ENCODE measurements at places on chromosomes 1 and 21.

DNA sequence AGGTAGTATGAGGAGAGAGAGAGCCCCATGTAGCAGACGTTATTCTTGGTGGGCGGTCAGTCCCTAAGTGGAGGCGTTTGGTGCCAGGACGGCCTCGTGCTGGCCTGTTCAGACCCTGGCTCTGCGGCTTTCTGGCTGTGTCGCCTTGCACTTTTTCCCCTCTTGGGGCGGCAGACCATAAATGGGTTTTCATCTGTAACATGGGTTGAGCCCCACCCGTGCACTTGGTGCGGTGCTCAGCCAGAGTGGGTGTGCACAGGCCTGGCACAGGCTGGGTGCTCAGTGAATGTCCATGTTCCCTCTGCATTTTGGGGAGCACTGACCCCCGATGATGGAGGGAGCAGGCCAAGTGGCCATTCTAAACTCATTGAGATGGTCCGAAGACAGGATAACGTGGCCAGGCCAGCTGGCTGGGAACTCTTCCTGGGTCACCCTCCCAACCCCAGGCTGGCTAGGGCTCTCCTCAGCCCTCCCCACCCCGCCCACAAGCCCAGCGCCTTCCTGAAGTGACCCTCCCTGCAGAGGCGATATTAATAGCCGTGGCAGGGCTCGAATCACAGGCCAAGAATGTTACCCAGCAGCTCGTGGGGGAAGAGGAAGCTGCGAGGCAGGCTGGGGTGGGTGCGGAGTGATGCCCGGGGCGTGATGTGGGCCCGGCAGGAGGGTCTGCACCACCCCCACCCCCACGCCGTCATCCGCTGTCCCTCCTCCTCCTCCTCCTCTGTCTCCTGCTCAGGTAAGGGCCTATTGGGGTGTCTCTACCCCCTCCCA, 78.5 kb downstream of the ARHGEF10L start:
- no peak for DNase-seq

DNA sequence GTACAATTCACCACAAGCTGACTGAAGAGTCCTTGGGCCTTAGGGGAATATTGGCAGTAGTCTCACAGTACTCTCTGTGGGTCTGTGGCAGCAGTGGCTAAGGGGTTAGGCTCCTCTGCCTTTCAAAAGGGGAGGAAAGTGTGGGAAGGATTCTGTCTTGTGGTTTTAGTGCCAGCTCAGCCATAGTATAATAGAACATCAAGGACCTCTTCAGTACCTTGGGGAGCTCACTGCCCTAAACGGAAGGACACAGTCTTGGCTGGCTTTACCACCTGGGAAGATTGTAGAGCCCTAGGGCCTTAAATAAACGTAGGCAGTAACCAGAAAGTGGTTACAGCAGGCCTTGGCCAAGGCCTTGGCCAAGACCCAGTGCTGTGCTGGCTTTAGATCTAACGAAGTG, 265.7 kb downstream of the COL11A1 start:
- no peak for DNase-seq

- DNase-seq = no peak
Observed at GRCh38 chr1:93593854-93594602, 87.6 kb downstream of the BCAR3 start.

DNA sequence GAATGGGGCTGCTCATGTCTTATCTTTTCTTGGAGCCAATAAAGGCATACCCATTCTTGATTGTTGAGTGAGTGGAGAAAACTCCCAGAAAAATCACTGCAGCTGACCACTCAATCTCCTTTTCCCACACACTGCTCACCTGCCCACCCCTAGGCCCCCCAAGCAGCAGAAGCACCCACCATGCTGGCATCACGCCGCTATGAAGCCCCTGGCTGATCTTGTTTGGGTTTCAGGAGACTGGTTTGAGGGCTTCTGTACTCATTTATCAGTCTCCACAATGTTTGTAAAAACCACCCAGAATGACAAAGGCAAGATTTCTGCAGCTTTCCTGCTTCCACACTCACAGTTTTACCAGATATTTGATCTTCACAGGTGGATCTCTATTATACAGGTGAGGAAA, 33.5 kb upstream of the ATP2B4 start:
- no peak for DNase-seq

DNA sequence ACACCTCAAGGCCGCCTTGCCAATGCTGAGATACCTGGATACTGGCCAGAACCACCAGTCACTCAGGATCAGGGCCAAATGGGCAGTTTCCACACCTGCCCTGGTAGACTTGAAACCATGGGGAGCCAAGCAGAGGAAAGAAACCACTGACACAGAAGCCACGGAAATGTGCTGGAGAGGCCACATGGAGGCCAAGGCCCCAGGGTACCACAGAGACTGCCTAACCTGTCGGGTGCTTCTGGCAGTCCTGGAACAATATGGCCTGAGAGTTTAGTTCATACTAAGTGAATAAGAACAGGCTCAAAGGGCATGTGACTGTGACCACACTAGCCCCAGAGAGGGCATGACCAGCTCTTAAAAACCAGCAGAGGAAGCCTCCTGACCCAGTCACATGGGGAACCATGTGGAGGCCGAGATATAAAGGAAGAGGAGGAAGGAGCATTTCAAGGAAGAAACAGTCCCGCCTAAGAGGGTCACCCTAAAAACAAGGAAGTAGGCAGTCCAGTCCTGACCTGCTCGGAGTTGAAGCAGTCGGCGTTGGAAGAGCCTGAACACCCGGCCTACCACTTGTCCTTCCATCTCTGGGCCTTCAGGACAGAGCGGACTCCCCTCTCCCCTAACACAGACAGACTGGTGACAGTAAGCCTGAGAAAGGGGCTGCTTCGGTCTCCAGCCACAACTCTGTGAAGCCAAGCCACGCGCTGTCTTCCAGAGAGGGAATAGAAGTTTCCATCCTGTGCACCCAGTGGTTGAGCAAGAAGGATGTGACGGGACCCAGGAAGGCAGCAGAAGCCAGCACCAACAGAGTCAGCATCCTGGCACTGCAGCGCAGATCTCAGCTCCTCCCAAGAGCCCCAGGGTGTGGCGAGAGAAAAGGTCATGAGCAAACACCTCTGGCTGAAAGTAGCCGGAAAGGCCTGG, at the start of gene DENND2D:
Gene DENND2D, minus strand, starts transcription at position 766 of the 921 bp plus-strand sequence. Its CDS starts 187 bp downstream, at position 579.
- DNase-seq = peak; percentile 61

GRCh38 chr1:15211424-15211823, 35.6 kb upstream of the FHAD1 start:
- no peak for DNase-seq

DNA sequence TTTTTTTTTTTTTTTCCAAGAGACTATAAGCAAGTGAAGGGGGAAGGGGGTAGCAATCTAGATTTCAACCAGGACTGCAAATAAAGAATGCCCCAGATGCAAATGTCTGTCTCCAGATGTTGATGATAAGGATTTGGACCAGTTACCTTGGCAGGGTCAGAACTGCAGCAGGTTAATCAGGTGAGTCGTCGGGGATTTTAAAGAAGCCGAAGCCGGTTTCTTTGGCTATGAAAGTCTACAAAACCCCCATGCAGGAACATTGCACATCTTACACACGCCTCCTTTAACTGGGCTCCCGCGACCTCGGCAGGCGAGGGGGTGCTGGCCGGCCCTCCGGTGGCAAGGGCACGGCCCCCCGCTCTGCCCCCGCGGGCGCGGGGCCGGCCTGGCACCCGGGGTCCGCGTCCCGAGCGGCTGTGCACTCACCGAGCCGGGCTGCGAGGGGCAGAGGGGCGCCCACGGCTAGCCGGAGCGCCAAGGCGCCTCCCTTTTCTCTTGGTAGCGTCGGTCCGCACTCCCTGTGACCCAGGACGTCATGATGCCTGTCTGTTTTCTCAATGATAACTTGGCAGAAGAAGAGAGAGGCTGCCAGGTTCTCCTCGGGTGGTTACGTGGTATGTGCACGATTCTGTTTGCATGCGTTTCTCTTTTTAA, 366.3 kb upstream of the ESRRG start:
- no peak for DNase-seq

GRCh38 chr1:205353612-205354011, 3.1 kb downstream of the KLHDC8A start:
- DNase-seq = no peak

- no peak for DNase-seq
Observed at GRCh38 chr1:240401731-240402130, 210.2 kb downstream of the GREM2 start.

- no peak for DNase-seq
Observed at GRCh38 chr1:48026701-48027532, 29.7 kb upstream of the TRABD2B start.

DNA sequence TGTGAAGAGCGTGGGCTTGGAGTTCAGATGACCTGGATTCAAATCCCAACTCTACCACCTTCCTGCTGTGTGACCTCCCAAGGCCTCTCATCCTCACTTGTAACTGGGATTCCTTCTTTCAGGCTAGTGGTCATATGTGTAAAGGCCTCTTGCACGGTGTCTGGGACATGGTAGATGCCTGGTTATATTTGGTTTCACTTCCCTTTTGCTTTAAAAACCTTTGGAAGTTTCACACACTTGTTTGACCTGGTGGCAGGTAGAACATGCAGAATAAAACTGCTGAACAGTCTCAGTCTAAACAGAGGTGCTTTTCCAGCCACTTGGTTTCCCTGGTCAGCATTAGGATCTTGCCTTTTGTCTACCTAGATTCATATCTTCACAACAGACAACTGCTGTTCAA, 37.0 kb upstream of the RCAN3 start:
- DNase-seq = no peak

DNA sequence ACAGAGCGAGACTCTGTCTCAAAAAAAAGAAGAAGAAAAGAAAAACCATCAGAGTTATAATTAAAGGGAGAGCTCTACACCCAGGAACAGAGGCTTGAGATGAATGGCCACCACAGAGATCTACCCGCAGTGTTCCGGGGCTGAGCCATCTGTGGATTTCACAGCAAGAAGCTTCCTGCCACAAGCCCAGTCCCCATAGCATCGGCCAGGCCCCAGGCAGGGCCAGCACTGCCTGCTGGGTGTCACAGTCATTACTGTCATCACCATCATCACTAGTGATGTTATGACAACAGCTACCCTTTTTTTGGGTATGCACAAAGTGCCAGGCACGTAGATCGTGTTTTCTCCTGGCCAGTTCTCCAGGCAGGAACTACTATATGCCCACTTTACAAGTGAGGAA, 111.6 kb upstream of the VAMP3 start:
- no peak for DNase-seq

- DNase-seq = no peak
Observed at GRCh38 chr1:174982971-174983689, 16.6 kb upstream of the CACYBP start.

DNA sequence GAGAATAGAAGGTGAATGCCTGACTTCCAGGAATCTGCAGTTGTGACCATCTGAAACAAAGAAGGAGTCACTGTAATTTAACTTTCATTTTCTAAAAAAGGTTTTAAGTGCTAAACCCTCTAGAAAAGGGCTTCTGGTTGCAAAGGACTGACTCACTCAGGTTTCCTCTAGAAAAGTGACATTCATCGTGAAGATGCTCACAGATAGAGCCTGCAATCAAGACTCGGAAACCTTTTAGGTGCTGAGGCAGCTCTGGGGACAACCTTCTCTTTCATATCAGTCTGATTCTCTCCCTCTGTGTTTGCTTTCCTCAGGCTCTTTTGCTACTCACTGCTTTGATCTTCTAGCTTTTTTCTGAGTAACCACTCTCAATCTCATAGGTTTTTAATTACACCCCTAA, 8.2 kb downstream of the BCL9 start:
- DNase-seq = peak; percentile 17

DNA sequence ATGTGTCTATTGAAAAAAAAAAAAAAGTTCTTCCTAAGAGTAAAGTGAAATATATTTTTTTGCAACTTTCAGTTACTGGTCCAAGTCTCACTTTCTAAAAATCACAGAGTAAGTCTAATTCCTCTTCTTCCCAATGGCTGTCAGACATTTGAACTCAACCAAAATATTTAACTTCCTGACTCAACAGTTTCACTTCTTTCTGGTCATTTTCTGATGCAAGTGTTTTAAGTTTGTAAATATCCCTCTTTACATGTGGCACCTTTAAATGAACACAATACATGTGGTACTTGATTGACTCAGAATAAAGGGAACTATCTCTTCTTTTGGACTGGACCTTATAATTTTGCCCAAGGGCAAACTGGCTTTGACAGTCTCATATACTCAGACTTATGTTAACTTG, 76.7 kb downstream of the ASH1L start:
- DNase-seq = no peak

- no peak for DNase-seq
Observed at GRCh38 chr1:110565565-110565964, 40.6 kb downstream of the KCNA2 start.

GRCh38 chr1:47388891-47389238, 27.2 kb upstream of the FOXE3 start:
- peak; percentile 36 for DNase-seq

DNA sequence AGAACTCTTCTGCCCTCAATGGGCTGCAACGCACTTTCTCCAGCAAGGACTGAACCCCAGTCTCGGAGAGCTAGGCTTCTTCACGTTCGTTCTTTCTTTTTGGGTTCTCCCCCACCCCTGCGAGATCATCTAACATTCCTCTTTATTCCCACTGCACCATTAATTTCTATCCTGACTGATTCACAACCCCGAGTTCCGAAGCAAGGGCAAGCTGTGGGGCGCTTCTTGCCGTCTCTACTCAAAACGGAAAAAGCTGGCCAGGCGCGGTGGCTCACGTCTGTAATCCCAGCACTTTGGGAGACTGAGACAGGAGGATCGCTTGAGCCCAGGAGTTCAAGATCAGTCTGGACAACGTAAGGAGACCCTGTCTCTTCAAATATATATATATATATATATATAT, 37.4 kb upstream of the BTG2 start:
- DNase-seq = no peak

GRCh38 chr1:226631229-226632000, 82.9 kb downstream of the STUM start:
- no peak for DNase-seq

DNA sequence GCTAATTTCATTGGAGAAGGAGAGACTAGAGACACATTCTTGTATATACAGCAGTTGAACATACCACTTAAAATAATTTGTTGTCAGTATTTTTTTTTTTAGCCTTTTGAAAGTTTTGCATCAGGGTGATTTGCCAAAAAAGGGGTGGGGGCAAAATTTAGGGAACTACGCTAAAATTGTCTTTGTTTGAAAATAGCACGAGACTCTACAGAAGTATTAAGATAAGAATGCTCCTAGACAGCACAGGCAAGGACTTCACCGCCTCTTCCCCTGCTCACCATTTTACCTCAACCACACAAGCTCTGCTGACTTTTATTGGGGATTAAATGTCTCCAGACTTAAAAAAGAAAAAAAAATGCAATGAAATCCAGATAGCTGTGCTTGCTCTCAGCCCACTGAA, 236.1 kb upstream of the USP25 start:
- DNase-seq = no peak

- no peak for DNase-seq
Observed at GRCh38 chr1:147236959-147237791, 5.3 kb upstream of the CHD1L start.

DNA sequence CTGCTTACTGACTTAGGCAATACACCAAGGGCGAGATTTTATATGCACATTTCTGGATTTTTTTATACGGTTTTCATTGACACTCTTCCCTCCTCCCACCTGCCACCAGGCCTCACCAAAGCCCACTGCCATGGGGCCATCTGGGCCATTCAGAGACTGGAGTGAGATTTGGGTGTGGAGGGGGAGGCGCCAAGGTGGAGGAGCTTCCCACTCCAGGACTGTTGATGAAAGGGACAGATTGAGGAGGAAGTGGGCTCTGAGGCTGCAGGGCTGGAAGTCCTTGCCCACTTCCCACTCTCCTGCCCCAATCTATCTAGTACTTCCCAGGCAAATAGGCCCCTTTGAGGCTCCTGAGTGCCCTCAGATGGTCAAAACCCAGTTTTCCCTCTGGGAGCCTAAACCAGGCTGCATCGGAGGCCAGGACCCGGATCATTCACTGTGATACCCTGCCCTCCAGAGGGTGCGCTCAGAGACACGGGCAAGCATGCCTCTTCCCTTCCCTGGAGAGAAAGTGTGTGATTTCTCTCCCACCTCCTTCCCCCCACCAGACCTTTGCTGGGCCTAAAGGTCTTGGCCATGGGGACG, 57.9 kb downstream of the LACTBL1 start:
- no peak for DNase-seq
